NT2/D1 (cell line): ENCODE measurements at places on chromosomes 2 and 18.

DNA sequence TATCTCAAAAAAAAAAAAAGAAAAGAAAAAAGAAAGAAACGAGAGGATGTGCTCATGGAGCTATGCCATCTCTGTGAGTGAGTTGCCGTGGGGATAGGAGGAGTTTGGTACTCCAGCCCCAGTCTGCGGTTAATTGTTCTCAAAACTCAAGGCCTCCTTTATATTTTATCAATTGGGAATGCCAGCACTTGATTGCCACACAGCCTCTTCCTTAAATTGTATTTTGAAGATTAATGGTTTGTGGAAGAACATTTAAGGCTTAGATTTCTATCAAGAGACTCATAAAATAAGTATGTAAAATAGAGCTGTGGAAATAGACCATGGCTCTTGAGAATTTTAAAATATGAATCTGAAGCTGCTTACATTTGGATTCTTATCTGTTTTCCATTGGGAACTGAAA lies 29.8 kb downstream of the KCNE4 start:
- no peak for DNase-seq

- no peak for DNase-seq
Observed at GRCh38 chr2:51528156-51528555, 496.2 kb upstream of the NRXN1 start.

DNA sequence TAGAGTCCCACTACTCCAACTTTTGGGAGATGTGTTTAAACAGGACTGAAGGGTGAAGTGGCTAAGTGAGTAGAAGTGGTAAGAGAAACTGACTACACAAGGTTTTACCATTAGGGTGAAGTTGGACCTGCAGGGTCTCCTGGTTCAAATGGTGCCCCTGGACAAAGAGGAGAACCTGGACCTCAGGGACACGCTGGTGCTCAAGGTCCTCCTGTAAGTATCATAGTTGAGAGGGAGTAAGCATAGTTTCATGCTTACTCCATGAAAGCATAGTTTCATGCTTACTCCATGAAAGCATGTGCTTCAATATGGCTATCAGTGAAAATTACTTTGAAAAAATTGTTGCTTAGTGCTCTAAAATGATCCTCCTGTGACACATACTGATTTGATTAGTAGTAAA lies 19.1 kb downstream of the COL3A1 start:
- DNase-seq = no peak

DNA sequence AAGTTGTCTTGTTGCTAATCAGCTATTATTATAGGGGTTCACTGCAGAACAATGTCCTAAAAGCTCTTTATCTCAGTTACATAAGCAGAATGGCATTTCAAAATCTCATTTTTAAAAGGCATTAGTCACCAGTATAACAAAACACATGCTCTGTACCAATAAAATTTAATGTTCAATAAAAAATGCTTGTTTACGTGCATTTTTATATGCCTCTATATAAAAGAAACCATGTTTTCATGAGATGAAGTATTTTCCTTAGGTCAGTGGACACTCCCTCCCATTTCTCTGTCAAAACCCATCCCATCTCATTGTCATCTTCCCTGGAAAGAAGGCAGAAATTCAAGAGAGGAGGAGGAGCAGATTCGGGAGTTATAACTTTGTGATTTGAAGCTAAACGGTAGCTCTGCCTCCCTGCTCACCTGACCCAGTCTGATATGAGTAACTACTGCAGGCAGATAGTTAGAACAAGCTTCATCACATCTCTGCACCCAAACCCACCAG lies 231.9 kb upstream of the SIX2 start:
- no peak for DNase-seq

- no peak for DNase-seq
Observed at GRCh38 chr2:193776988-193777387, 1582.3 kb upstream of the TMEFF2 start.

DNA sequence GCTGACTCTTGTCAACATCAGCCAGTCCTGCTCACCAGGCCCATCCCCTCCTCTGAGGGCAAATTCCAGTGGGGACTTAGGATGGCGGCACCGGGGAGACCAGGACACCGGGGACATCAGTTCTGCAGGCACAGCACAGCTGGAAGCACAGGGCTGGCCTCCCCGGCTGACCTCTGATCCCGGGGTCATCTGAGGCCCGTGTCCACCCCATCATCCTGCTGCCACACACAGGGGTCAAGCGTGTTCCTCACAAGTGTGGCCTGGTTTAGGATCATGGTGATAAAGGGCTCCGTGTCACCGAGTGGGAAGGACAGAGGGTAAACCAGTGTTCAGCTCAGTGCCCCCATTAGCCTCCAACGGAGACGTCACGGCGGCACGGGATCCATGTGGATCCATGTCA lies 58.1 kb upstream of the CTDP1 start:
- DNase-seq = no peak

DNA sequence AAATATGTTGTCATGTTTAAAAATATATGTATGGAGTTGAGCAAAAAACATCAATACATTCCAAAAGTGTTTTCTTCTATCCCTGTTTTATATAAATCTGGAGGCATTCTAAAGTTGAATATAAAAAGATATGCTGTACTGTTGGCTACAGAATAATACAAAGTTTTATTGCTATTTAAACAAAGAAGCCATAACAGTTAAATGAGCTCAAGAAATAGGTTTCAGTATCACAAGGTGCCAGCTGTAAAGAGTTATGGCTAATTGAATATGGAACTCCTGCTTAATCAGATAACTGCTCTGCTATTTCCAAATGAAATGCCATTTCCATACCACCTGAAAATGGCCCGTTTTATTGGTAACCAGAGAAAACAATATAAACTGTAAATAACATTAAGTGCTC lies 55.0 kb downstream of the LNPK start:
- no peak for DNase-seq

GRCh38 chr18:46269275-46269674 lies 165.1 kb downstream of the HAUS1 start:
- no peak for DNase-seq

GRCh38 chr2:149767516-149767974 lies 180.0 kb upstream of the MMADHC start:
- DNase-seq = no peak

DNA sequence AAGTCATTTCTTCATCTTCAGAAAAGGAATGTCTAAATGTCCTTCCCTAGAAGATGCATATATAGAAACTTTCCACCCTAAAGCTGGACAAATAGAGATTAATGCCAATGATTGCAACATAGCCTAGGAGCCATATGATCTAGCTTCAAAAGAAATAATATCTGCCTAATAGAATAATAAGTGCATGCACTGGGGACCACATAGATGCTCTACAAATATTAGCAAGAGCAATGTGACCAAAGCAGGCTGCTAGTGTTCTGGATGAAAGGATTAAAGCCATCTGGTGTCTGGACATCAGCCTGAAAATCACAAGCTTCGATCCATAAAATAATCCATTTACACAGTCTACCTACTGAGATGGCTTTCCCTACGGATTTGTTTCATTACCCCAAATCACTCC lies 280.1 kb upstream of the KLHL14 start:
- no peak for DNase-seq

- no peak for DNase-seq
Observed at GRCh38 chr2:204931562-204931961, 386.3 kb downstream of the PARD3B start.

DNA sequence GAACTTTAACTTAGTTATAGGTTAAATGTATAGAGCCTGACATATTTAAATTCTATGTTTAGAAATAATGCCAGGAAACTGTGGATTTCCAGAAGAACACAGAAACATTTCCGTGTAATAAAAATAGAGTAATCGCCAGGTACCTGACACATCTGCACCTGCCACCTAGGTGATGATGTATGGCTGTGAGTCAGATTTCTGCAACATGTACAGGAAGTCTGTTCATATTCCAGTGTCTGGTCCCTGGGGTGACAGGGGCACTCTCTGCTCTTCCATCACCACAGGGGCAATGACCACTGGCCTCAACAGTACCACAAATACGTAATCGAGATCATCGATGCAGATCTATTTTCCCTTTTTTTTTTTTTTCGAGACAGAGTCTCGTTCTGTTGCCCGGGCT lies 101.1 kb upstream of the LPIN2 start:
- no peak for DNase-seq

GRCh38 chr18:30469091-30469490 lies 573.5 kb downstream of the DSC3 start:
- no peak for DNase-seq

GRCh38 chr18:7601246-7601615 lies 34.1 kb downstream of the PTPRM start:
- no peak for DNase-seq

- no peak for DNase-seq
Observed at GRCh38 chr2:47072018-47072691, 83.0 kb downstream of the STPG4 start.

GRCh38 chr2:203562268-203562667 lies 27.2 kb upstream of the RAPH1 start:
- no peak for DNase-seq

DNA sequence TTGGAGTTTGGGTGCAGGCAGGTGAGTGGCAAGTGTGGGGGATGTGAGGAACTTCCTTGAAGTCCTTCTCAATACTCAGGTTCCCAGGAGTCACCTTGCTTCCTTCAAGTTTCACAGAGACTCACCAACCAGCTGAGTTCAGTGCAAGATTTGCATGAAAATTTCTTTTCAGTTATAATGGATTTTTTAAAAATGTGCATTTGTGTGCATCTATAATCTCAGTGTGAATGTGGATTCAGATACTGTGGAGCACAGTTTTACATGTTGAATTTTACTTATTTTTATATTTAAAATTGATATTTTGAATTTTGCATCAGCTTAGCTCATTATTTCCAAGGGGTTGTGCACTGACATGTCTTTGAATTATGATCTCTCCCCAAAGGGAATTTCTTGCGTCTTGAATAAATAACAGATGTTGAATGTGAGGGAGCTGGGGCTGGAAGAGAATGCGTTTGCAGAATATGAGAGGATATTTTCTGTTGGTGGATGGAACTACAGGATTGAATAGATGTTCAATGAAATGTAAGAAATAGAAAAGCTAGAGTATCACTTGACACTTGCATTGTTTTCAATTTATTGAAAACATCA lies 184.3 kb downstream of the RPRM start:
- DNase-seq = no peak

DNA sequence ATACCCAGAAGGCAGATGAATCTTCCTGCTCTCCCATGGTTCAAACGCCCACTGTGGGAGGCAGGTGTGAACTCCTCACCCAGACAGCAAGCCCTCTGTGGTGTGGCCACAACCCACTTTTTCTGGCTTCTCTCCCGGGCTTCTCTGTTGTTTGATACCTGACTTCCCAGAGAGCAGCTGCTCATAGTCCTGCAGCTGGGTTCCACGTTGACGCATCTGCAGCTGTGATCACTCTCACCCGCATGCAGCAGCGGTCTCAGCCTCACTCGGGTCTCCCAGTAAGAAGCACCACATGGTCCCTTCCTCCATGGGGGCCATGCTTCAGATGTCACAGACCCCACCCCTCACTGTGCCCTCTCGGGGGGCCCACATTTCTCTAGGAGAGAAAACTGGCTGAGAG lies 3.5 kb downstream of the ASPRV1 start:
- DNase-seq = no peak
